ENCODE measurements at places on chromosomes 6 and 20. TPM values are rescaled to one million over a fixed set of nuclear protein-coding genes. Genes with fewer than 3 reads are reported as not detected.

- DNase-seq: no peak
These were observed 54.3 kb downstream of the SERAC1 start for GRCh38 chr6:158113802-158114201.

DNA sequence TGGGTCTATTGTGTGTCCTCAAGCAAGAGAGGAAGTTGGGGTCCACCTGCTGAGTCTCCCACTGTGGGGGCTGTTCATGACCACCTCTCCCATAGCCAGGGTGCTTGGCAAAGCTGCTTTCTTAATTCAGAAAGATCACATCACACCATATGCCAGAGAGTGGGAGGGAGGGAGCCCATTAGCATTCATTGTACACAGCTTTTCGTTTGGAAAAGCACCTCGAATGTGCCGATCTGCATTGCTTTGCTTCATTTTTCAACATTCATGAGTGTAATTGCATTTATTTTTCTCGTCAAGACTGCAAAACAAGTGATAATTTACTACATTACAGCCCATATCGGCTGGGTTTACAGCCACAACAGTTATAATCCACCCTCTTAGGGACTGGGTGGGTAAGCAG lies 327.3 kb downstream of the PTPRT start:
- DNase-seq: no peak

DNA sequence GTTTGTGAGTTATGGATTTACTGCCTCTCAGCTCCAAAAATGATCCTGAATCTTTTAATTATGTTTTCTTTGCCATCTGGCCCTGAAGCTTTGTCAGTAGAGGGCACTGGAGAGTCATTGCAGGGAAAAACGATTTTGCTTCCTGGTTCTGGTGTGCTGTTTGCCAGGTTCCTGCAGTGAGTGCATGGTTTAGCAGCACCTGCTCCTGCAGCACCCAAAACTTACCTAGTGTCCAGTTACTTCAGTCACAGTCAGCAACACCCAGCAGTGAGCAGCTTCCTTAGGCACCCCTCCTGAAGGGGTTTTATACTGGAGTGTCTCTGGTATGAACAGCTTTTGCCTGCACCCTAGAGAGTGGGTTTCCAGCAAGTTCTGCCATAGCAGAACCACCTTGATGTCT lies 6.0 kb upstream of the TRIM26 start:
- peak; percentile 60 for DNase-seq

DNA sequence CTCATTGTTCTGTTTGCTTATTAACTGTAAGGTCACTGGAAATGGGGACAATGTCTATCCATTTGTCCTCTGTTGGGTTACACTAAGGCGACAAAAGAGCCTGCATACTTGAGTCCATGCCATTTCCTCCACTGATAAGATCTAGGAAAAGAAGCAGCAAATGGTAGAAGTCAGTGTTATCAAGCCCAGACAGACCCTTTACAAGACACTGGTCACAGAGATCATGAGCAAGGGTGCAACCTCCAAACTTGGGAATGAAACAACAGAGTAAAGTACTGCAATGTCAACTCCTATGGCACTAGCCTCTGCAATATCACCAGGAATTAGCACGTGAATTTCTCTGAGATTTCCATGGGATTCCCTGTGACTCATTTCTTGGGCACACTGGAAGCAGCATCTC lies 126.9 kb downstream of the ID4 start:
- no peak for DNase-seq

GRCh38 chr20:1935696-1936366 lies 40.6 kb downstream of the SIRPA start:
- DNase-seq: no peak

GRCh38 chr6:156782691-156783320 lies 5.6 kb downstream of the ARID1B start:
- DNase-seq: no peak

GRCh38 chr6:118581489-118581959 lies 33.4 kb downstream of the PLN start:
- no peak for DNase-seq

GRCh38 chr6:50353603-50354002 lies 303.9 kb upstream of the DEFB112 start:
- DNase-seq: no peak

DNA sequence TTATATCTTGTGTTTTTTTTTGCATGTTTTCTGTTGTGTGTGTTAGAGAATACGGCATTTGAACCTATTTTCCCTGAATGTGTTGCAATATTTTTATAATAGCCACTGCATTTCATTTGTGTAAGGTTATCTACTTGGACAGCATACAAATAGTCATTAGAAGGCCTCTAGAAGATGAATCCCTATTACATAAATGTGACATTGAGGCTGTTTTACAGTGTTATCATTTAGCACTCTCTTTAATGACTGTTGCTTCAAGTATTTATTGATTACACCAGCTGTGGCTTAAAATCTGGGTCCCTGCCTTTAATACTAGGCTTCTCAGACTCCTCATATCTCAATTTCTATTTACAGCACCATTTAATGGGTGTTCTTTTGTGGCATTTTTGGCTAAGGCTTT lies 465.8 kb downstream of the FRK start:
- no peak for DNase-seq

DNA sequence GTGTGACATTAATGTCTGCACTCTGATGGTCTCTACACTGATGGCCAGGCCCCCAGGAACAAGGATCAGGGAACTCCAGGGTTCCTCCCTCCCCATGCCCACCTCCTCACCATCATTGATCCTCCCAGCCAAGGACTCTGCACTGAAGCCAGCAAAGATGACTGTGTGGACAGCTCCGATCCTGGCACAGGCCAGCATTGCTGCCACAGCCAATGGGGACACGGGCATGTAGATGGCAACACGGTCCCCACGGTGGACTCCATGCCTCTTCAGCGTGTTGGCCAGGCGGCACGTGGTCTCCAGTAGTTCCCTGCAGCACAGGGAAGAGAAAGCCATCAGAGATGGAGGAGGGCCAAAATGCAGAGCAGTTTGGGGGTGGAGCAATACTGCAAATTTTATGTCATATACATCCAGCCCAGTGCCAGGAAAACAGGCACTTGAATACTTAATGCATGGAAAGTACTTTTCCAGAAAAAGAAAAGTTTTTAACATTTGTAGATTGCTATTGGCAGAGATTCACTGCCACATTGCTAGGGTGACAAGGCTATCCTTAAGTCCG lies 27.2 kb downstream of the ACSS1 start:
- DNase-seq: no peak

- peak; percentile 88 for DNase-seq
These were observed 68.8 kb downstream of the PRL start for GRCh38 chr6:22227824-22228610.

GRCh38 chr6:1917626-1918371 lies 308.1 kb downstream of the FOXC1 start:
- DNase-seq: peak; percentile 85

GRCh38 chr6:1227935-1228753 lies 83.8 kb upstream of the FOXQ1 start:
- no peak for DNase-seq

GRCh38 chr6:125846292-125847024 lies 55.7 kb downstream of the NCOA7 start:
- no peak for DNase-seq

TMEM244 gene
- total RNA-seq: not detected

MYLK4 gene
- 0.51 TPM for total RNA-seq

WFDC2 gene
- not detected for total RNA-seq

PDE10A gene
- total RNA-seq: 8.0 TPM

DBNDD2 gene
- 6.4 TPM for total RNA-seq

LHFPL5 gene
- total RNA-seq: not detected

C6orf120 gene
- 24.4 TPM for total RNA-seq

ZNF391 gene
- 0.38 TPM for total RNA-seq

TOMM34 gene
- total RNA-seq: 14.0 TPM

HLA-DRB5 gene
- 0.13 TPM for total RNA-seq

XKR7 gene
- total RNA-seq: not detected

OOEP gene
- total RNA-seq: 0.13 TPM

POLH gene
- 16.3 TPM for total RNA-seq

All from dermis microvascular lymphatic vessel endothelial cell (primary cell).